ENCODE measurements at places on chromosomes 1 and 21.
A peak's percentile ranks its signal among the peaks of the same experiment; 100 is the strongest.

DNA sequence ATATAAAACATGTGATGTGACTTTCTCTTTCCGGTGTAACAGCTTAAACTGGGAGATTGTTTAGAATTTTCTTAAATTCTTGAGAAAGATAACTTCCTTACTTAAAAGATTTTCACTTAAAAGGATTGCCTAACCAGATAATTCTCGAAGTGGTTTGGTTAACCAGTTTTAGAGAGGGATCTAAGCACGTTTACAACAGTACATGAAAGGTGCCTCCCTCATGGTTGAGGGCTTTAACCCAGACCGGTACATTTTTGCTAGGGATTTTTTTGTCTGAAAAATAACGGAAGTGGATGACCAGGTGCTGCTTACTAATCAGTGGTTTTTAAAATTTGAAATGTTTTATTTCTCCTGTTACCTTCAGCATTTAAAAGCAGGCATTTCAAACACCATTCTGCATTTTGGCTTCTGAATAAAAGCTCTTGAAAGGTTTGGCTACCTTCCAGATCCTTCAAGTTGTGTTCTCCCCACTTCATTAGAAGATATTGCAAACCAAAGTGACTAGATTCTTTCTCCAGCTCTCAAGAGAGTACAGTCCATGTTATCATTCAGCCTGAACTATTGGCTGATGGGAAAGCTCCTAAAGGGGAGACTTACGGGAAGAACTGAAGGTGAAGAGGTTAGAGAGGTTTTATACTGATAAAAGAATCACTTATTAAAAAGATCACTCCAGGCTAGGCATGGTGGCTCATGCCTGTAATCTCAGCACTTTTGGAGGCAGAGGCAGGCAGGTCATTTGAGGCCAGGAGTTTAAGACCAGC is 12.8 kb downstream of the S100PBP start:
- DNase-seq: no peak

DNA sequence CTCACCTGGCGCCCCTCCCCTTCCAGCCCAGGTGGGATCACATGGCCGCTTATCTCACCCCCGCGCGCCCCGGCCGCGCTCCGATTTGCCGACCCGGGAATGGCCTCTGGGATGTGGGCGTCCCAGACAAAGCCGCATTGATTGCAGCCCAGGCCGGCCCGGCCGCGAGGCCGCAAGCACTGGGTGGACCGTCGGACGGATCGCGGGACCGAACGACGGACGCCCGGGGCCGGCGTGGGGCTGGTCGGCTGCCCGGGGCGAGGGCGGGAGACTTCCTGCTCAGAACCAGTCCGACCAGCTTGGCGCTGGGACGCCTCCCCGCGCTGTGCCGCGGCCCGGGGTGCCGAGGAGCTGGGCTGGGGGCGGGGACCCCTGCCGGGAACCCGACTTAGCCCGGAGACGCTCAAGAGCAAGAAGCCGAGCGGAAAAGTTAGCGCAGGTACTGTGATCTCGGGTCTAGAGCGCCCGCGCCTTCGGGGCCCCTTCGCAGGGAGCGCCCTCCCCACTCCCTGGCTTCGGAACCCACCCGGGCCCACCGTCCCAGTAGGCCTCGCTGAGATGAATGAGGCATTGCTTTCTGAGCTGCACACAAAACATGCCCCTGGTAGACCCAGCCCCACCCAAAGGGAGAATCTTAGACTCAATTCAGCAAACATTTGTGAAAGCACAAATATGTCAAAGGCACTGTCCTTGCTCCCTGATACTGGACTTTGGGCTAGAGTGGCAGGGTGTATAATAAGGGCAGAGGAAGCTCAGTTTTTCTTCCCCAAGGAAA is 415 bp upstream of the LAD1 start:
- no peak for DNase-seq

GRCh38 chr1:117295001-117295400 is 72.2 kb upstream of the MAN1A2 start:
- no peak for DNase-seq

DNA sequence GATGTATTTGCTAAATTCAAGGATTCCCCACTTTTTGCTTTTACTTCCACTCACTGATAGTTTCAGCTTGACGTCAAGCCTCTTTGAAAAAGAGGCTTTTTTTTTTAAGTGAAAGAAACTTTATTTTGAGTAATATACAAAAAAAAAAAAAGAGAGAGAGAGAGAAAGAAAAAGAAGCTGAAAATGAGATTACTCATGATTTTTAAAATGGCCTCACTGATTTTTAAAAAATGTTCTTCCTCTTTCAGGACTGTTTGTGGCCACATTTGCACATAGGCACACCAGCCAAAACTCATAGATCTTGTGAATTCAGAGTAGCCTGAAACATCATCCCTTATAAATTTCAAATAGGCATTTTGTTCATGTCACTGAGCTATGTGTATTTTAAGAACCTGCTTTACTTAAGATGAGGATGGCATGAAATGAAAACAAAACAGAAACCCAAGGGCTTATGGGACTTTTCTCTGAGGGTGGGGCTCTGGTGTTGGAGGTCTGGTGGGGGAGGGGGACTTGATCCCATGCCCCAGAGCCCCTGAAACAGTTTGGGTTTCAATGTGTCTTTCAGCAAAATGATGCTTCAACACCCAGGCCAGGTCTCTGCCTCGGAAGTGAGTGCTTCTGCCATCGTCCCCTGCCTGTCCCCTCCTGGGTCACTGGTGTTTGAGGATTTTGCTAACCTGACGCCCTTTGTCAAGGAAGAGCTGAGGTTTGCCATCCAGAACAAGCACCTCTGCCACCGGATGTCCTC is 6.1 kb downstream of the ATF3 start:
- DNase-seq: no peak

DNA sequence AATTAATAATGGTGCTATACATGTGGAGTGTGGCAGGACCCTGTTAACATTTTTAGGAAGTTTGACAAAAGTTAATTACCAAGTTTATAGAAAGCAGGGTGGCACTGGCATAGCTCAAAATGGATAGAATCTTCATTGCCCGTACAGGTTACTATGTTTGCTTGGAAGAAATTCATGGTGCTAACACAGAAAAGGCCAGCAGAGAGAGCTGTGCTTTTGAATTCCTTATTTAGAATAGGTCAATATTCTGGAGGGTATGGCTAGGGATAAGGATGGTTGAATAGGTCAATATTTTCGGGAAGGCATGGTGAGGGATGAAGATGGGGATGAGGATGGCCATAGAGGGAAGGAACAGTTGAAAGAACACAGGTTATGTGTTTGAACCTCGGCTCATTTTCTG is 345.1 kb downstream of the LMO4 start:
- DNase-seq: no peak

DNA sequence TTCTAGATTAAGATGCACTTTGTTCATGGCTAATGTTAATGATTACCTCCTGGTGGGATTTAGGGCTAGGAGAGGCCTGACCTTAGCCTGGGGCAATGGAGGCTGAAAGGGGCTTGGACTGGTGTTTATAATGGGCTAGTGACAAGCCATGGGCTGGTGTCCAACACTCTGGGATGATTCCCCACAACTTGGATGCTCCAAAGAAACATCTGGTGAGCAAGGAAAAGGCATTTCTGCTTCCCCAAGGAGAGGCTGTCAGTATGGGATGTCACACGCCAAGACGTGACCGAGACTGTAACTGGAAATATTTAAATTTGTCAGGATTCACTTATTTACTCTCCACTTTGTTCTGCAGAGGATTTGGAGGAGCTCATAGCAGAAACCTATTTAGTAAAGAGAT is 45.2 kb downstream of the PTPRU start:
- no peak for DNase-seq

GRCh38 chr1:57112148-57112547 is 146.3 kb upstream of the C8B start:
- DNase-seq: no peak

GRCh38 chr1:58264462-58264861 is 282.1 kb downstream of the OMA1 start:
- no peak for DNase-seq

DNA sequence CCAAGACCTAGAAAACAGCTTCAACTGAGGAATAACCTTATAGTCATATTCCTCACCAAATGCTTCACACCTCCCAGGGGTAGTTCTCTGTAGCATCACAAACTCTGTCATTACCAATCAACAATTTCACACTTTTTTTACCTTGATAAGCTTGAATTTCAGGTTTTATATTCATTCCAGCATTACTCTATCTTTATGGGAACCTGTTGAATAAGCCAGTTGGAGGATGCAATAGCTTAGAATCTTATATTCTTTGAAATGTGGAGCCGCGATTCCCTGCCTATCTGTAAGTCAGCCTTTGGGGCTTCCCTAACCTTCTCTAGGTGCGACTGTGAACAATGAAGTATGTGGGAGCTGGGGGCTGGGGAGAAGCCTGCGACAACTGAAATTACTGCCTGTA is 145.4 kb downstream of the GREM2 start:
- no peak for DNase-seq

- no peak for DNase-seq
Observed at GRCh38 chr1:72623299-72623708, 341.0 kb upstream of the NEGR1 start.

DNA sequence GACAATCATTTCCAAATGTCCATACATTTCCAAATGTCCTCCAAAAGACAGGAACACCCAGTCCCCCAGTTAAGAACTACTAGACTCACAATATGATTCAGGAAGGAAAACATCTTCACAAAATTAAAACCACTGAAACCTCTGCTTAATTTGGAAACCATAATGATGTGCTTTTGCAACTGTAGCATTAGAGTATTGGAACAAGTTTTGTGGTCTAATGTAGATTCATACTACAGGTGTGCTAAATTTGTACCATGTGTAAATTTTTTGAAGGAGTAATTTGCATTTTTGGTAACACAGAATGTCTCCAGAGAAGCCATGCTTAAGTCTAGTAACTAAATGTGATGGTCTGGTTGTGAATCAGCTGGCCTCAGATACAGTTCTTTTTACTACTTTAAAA is 129.6 kb downstream of the DPYD start:
- DNase-seq: no peak

- DNase-seq: no peak
Observed at GRCh38 chr1:9086045-9086444, 16.6 kb upstream of the SLC2A5 start.

DNA sequence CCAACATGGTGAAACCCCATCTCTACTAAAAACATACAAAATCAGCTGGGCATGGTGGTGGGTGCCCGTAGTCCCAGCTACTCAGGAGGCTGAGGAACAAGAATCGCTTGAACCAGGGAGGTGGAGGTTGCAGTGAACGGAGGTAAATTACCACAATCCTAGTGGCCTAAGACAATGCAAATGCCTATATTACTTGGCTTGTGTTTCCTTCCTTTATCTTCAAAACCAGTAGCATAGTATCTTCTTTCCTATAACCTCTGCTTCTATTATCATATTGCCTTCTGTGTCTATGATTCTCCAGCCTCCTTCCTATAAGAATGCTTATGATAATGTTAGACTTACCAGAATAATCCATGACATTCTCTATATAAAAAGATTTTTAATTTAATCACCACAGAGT is 156.2 kb upstream of the RGS18 start:
- DNase-seq: no peak

GRCh38 chr1:226653311-226653921 is 85.7 kb downstream of the ITPKB start:
- peak; percentile 48 for DNase-seq

DNA sequence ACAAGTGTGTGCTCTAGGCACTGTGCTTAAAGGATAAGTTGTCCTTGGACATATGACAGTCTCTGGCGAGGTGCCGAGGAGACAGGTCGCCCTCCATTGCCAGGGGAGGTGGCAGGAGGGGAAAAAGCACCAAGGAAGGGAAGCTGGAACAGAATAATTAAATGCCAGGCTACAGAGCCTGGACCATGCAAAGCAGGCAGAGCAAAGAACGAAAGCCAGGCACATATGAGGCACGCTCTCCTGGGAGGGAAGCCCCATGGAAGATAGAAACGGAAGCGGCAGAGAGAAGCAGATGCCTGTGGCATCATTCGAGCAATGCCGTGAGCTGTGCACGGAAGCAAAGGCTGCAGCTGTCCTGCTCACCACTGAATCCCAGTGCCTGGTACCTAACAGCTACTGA is 91.2 kb downstream of the JAK1 start:
- DNase-seq: no peak

- DNase-seq: no peak
Observed at GRCh38 chr21:26098772-26099397, 71.7 kb downstream of the APP start.

- no peak for DNase-seq
Observed at GRCh38 chr1:200889571-200889970, 5.1 kb upstream of the INAVA start.

GRCh38 chr21:35929901-35930300 is 130.4 kb downstream of the SETD4 start:
- DNase-seq: no peak

DNA sequence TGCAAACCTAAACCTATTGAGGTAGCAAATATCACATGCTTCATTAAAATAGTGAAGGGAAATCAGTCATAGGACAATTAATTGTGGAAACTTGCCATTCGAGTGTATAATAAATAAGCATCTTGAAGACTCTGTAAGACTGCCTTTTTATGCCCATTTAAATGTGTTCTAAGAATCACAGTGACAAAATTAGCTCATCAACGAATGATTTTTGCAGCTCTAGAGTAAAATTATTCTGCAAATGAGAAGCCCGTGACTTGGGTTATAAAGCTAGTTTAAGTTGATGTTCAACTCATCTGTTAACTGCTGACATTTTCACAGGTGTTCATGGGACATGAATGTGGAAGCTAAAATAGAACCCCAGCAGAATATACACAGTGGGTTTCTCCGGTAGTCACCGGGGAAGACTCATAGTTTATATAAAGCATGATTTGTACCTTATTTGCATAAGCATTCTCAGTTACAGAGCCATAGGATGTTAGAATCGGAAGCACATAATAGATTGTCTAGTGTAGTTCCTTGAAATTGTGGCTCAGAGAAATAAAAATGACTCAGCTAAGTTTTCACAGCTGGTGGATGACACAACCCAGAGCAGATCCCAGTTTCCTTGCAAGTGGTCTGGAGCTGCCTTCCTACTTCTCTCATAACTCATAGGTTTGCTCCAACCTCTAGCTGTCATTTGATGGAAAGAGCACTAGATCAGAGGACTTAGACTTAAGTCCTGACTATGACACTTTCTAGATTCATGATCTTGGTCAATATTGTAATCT is 107.3 kb downstream of the UCHL5 start:
- no peak for DNase-seq

DNA sequence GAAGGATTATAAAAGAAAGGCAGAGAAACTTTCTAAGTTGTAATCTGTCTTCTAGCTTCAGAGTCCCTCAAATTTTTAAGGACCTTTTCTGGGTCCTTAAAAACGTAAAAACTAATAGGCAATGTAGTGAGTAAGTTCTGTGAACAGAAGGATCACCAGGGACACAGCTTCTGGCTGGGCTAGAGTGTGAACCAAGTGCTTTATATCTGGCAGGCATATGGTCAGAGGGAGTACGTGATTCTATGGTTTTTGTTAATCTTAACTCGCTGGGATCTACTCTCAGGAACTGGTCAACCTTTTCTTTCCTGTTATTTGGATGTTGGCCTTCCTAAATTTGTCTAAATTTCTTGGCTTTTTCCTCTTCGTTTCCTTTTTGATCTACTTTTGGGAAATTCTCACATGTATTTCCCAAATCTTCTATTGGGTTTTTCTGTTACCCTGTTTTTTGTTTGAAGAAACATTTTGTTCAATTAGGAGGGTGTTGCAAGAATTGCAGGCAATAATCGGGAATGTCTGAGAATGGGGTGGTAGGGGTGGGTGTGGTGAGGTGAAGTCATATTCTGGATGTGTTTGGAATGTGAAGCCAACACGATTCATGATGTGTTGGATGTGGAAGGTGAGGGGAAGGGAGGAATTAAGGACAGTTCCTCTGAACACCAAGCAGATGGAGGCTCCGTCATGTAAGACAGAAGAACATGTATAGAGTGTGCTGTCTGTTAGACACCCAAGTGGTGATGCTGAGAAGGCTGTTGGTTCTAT is 193.2 kb downstream of the FMN2 start:
- DNase-seq: no peak

GRCh38 chr21:16842696-16843035 is 670.2 kb upstream of the CXADR start:
- DNase-seq: no peak
